ENCODE measurements at places on chromosomes 1 and 21.
A peak's percentile ranks its signal among the peaks of the same experiment; 100 is the strongest.

- DNase-seq: no peak
- no peaks in the 10 kb centered on the region for H3K36me3 ChIP-seq
- H3K4me1 ChIP-seq: no peaks in the 10 kb centered on the region
- no peak overlapping the region for H3K27ac ChIP-seq
- H3K4me3 ChIP-seq: no peak overlapping the region
Observed at GRCh38 chr21:27534206-27534605, 567.3 kb upstream of the ADAMTS5 start.

DNA sequence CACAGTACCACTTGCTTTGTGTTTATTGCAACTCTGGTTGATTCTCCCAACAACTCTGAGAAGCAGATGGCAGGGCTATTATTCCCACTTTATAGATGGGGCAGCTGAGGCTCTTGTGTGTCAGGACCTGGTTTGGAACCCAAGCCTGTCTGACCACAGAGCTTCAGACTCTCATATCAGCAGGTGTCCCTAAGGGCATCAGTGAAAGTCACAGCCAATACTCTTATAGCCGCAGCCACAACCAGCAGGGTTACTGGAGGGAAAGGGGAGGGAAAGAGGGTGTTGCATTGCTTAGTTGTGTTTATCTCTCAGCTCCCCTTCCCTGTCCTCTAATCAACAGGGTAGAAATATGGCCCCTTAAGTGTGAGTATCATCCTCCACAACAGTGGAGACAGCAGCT, 304.0 kb downstream of the RRAGC start:
- no peak overlapping the region for H3K27ac ChIP-seq
- no peaks in the 10 kb centered on the region for H3K36me3 ChIP-seq
- H3K27me3 ChIP-seq: peaks cover 23% of the 10 kb centered on the region
- H3K4me1 ChIP-seq: peaks cover 18% of the 10 kb centered on the region
- DNase-seq: no peak
- no peak overlapping the region for H3K4me3 ChIP-seq

- no peak overlapping the region for H3K27ac ChIP-seq
- H3K4me1 ChIP-seq: peaks cover 3% of the 10 kb centered on the region
- peak; percentile 81 for DNase-seq
- H3K4me3 ChIP-seq: no peak overlapping the region
- no peaks in the 10 kb centered on the region for H3K27me3 ChIP-seq
- no peaks in the 10 kb centered on the region for H3K36me3 ChIP-seq
Observed at GRCh38 chr1:207885129-207886032, 25.5 kb downstream of the CD34 start.

DNA sequence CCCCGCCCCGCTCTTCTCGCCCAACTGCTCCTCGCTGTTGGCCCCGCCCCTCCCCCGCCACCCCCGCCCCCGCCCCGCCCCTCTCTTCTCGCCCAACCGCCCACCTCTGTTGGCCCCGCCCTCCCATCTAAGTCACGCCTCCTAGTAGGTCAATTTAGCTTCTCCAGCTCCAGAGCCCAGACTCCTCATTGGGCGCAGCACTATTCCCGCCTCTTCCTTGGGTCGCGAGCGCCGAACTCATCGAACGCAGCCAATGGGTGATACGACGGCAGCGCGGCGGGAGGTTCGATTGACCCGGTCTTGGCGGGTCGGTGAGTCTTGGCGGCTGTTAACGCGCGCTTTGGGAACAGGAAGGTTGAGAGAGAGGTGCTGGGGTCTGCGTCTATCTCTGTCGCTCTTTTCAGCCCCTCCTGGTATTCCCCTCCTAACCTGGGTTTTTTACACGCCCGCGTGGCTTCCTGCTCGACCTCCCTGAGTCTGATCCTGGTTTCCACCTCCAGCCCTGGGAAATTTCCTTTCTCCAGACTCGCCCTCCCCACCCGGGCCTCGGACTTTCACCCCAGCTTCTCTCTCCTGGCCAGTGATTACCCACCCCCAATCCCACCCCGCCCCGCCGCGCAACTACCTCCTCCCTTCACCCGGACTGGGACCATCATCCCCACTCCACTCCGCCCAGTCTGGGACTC, at the start of gene RAD54L:
Gene RAD54L, plus strand, starts transcription at position 328 of the 686 bp plus-strand sequence. CDS start 643 bp downstream, outside the sequence.
- H3K4me1 ChIP-seq: peaks cover 13% of the 10 kb centered on the region
- peak within 1 kb of the TSS; percentile 56 for H3K27ac ChIP-seq
- no peaks in the 10 kb centered on the region for H3K27me3 ChIP-seq

DNA sequence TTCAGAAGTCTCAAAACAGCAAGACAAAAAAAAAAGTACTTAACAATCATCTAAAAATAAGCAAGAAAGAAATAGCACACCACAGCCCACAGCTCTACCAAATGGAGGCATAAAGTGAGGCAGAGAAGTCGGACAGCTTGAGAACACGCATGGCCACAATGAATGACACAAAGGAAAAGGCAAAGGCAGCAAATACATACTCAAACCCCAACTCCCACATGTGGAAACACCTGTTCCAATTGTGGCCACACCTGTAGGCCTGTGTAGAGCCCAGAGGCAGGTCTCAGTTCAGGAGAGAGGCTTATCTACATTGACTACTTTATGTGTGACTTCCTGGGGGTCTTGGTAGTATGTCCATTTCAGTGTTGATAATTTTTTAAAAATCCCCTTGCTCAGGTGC, 543.5 kb downstream of the LMO4 start:
- no peaks in the 10 kb centered on the region for H3K36me3 ChIP-seq
- no peak overlapping the region for H3K27ac ChIP-seq
- no peak overlapping the region for H3K4me3 ChIP-seq
- no peaks in the 10 kb centered on the region for H3K4me1 ChIP-seq
- H3K27me3 ChIP-seq: no peaks in the 10 kb centered on the region

DNA sequence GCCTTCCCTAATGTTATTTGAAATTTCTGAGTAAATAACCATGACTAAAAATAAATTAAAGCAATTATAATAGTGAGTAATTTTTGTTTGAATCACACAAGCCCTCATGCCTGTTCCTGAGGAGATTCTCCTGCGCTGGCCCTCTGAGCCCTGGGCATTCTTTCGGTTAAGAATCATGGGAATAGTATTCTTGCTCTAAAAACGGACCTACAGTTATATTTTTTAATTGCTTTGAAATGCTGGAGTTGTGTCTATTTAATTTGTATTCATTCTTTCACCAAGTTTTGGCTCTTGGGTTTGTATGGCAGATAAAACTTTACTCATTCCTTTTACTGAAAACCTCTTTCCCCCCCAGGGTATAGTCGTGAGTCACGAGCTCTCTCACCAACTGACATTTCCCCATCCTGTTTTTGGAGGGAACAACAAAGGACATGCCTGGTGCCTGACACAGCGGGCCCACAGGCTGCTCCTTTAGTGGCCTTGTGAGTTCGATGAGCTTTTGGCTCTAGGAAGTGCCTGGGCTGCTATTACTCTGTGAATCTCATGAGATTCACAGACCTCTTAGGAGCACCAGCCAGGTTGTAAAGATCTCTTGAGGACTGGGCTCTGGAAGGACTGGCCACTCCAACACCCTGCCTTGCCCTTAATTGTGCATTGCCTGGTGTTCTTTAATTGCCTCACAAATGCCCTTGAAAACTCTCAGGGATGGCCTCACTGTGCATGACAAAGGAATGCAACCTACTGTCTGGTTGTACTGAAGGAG, 58.6 kb downstream of the DDR2 start:
- H3K27ac ChIP-seq: no peak overlapping the region
- peaks cover 9% of the 10 kb centered on the region for H3K4me1 ChIP-seq
- H3K27me3 ChIP-seq: no peaks in the 10 kb centered on the region
- no peaks in the 10 kb centered on the region for H3K36me3 ChIP-seq
- H3K4me3 ChIP-seq: no peak overlapping the region

DNA sequence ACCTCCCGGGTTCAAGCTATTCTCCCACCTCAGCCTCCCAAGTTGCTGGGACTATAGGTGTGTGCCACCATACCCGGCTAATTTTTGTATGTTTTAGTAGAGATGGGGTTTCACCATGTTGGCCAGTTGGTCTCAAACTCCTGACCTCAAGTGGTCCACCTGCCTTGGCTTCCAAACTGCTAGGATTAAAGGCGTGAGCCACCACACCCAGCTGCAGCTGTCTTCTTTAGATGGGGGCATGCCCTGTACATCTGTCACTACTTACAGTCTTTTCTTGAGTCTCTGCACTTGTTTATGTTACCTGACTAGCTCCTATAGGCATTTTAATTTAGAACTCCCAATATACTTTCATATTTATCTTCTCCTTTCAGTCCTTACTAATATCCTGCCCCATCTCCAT, 64.2 kb downstream of the SELENOF start:
- no peaks in the 10 kb centered on the region for H3K27me3 ChIP-seq
- H3K27ac ChIP-seq: no peak overlapping the region
- no peak for DNase-seq

GRCh38 chr1:6602669-6603237, at the start of gene KLHL21:
Gene KLHL21 (minus strand): TSS chr1:6602869. CDS start chr1:6602817, 52 bp downstream.
- DNase-seq: peak; percentile 85
- peaks cover 7% of the 10 kb centered on the region for H3K36me3 ChIP-seq
- peak within 1 kb of the TSS; percentile 68 for H3K4me3 ChIP-seq
- H3K4me1 ChIP-seq: peaks cover 17% of the 10 kb centered on the region

- no peak overlapping the region for H3K4me3 ChIP-seq
- no peaks in the 10 kb centered on the region for H3K4me1 ChIP-seq
- H3K27me3 ChIP-seq: no peaks in the 10 kb centered on the region
- no peak overlapping the region for H3K27ac ChIP-seq
- no peak for DNase-seq
- H3K36me3 ChIP-seq: peaks cover 13% of the 10 kb centered on the region
Observed at GRCh38 chr21:46001821-46002681, 20.5 kb downstream of the COL6A1 start.

- no peaks in the 10 kb centered on the region for H3K27me3 ChIP-seq
- no peak overlapping the region for H3K27ac ChIP-seq
- peak overlapping the region; percentile 95 for H3K4me3 ChIP-seq
- H3K4me1 ChIP-seq: peaks cover 3% of the 10 kb centered on the region
Observed at GRCh38 chr1:154628121-154628405, 20.1 kb upstream of the ADAR start.

DNA sequence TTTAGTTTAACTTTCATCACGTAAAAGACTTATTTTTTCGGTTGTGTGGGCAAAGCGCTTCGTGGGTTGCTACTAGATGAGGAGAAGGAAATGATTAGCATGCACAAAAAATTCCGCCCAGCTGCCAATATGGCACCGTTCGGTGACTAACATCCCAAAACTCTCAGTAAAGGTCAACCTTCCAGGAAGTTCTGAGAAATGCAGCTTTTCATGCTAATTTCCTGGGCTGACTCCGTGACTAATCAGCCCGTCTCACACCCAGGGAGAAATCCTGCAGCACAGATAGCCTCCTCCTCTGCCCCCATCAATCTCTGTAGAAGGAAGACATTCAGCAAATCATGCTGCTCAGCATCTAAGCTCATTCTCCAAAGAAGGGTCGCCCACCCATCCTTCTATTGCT, 34.1 kb downstream of the TMCO4 start:
- no peak overlapping the region for H3K27ac ChIP-seq
- DNase-seq: no peak
- no peaks in the 10 kb centered on the region for H3K36me3 ChIP-seq
- no peak overlapping the region for H3K4me3 ChIP-seq
- H3K4me1 ChIP-seq: peaks cover 14% of the 10 kb centered on the region
- no peaks in the 10 kb centered on the region for H3K27me3 ChIP-seq

GRCh38 chr21:38208118-38208517, 48.7 kb upstream of the KCNJ15 start:
- no peak for DNase-seq
- peaks cover 2% of the 10 kb centered on the region for H3K4me1 ChIP-seq
- H3K27ac ChIP-seq: no peak overlapping the region
- no peaks in the 10 kb centered on the region for H3K27me3 ChIP-seq
- H3K4me3 ChIP-seq: peak overlapping the region; percentile 2

GRCh38 chr1:116770625-116771024, 16.4 kb downstream of the CD2 start:
- no peak for DNase-seq
- H3K4me1 ChIP-seq: no peaks in the 10 kb centered on the region
- no peak overlapping the region for H3K27ac ChIP-seq
- H3K36me3 ChIP-seq: no peaks in the 10 kb centered on the region
- H3K27me3 ChIP-seq: no peaks in the 10 kb centered on the region

DNA sequence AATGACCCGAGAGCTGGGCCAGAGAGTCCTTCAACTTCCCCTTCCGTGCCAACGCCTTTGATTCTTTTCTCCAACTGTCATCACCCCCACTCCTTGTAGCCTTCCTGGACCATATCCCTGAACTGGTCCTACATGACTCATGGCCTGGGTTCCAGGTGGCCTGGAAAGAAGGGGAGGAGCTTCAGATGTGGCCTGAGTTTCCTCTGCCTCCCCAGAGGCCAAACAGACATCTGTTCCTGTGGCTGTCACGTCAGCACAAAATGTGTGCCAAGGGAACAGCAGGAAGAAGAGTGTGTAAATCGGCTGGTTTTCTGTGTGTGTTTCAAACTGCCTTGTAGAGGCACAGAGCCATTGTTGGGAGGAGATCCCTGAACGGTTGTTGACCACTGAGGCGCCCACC, 24.9 kb upstream of the KIRREL1 start:
- peaks cover 4% of the 10 kb centered on the region for H3K4me1 ChIP-seq
- DNase-seq: no peak
- no peaks in the 10 kb centered on the region for H3K36me3 ChIP-seq

GRCh38 chr21:36347278-36347961, 27.4 kb downstream of the MORC3 start:
- H3K27ac ChIP-seq: no peak overlapping the region
- no peaks in the 10 kb centered on the region for H3K27me3 ChIP-seq
- DNase-seq: no peak
- no peaks in the 10 kb centered on the region for H3K4me1 ChIP-seq
- no peak overlapping the region for H3K4me3 ChIP-seq
- peaks cover 99% of the 10 kb centered on the region for H3K36me3 ChIP-seq

DNA sequence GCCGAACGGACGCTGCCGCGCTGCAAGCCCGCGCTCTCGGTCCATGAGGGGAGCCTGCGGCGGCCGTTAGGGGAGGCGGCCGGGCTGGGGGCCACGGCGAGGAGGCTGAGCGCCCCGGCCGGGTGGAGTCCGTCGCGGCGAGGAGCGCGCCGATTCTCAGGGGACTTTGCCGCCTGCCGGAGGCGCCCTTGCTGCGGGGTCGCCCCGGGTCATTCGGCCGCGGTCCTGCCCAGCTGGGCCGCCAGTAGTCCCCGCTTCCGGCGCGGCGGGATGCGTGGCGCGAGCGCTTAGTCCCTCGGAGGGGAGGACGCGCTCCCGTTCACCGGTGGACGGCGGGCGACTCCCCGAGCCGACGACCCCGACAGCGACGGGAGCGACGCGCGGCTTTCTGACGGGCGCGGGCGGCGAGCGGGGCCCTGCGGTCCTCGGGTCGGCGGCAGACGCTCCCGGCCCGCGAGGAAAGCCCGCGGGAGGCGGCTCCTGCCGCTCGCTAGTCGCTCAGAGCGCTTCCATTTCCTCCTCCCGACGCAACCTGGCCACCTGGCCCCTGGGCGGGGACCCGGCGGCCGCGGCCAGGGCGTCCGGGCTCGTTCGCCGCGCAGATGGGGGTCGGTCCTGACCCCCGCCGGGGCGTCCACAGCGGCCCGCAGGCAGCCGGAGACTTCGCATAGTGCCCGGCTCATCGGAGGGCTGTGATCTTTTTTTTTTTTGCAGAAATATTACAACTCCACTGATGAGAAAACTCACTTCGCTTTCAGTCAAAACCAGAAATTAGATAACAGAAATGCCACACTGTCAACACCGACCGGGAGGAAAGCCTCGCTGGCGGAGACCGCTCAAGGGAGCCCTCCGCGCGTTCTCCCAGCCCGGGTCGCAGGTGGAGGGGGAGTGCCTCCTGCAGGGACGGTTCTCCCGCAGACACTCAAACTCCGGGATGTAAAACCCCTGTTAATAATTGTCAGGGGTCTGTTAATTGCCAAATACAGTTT, 641 bp upstream of the ZBTB21 start:
- peaks cover 22% of the 10 kb centered on the region for H3K27me3 ChIP-seq
- peaks cover 1% of the 10 kb centered on the region for H3K4me1 ChIP-seq
- peak; percentile 17 for DNase-seq
- no peaks in the 10 kb centered on the region for H3K36me3 ChIP-seq

GRCh38 chr1:202323731-202324130, 18.0 kb downstream of the UBE2T start:
- H3K4me1 ChIP-seq: peaks cover 2% of the 10 kb centered on the region
- H3K27me3 ChIP-seq: peaks cover 42% of the 10 kb centered on the region
- H3K4me3 ChIP-seq: no peak overlapping the region
- DNase-seq: no peak
